Endothelial cell (in vitro differentiated cells): ENCODE measurements at places on chromosomes 3 and 15. TPM values are rescaled to one million over a fixed set of nuclear protein-coding genes. Genes with fewer than 3 reads are reported as not detected.

Gene SMCO1
- not detected for total RNA-seq

GRCh38 chr15:65337436-65338070, 33.1 kb downstream of the RNU5B-1 start:
- H3K27me3 ChIP-seq: peaks cover 23% of the 10 kb centered on the region
- peaks cover 24% of the 10 kb centered on the region for H3K36me3 ChIP-seq
- H3K27ac ChIP-seq: no peak overlapping the region

Gene MAP6D1
- total RNA-seq: 0.90 TPM

Gene ESYT3
- not detected for total RNA-seq

Gene GHSR
- total RNA-seq: not detected

Gene PAQR5
- total RNA-seq: 0.15 TPM

Gene FRMD4B
- total RNA-seq: 102 TPM

- H3K27ac ChIP-seq: no peak overlapping the region
- peaks cover 28% of the 10 kb centered on the region for H3K4me1 ChIP-seq
- H3K27me3 ChIP-seq: no peaks in the 10 kb centered on the region
- no peak overlapping the region for H3K4me3 ChIP-seq
- peaks cover 10% of the 10 kb centered on the region for H3K36me3 ChIP-seq
These were observed 57.7 kb downstream of the PRTG start for GRCh38 chr15:55685286-55685685.

Gene ILDR1
- total RNA-seq: not detected

- no peaks in the 10 kb centered on the region for H3K36me3 ChIP-seq
- no peak overlapping the region for H3K27ac ChIP-seq
- peaks cover 8% of the 10 kb centered on the region for H3K4me1 ChIP-seq
- no peak for DNase-seq
These were observed 50.8 kb downstream of the SLC12A8 start for GRCh38 chr3:125161607-125162219.

DNA sequence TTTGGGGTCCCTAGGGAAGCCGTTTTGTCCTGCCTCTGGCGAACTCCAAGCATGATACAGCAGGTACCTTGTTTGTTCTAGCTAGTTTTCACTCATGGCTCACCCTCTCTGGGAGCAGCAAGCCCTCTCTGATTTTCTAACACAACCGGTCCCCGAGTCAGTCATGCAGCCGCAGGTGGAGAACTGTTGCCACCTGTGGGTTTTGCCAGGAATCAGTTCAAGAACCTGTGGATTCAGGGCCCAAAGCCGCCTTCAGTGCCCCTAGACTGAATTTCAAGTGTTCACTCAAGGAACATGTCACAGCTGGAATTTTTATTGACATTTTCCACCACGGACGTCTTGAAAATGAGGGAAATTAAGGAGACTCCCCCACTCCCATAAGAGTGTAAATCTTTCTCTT, 13.3 kb upstream of the LRRK1 start:
- H3K36me3 ChIP-seq: peaks cover 4% of the 10 kb centered on the region
- H3K27me3 ChIP-seq: peaks cover 1% of the 10 kb centered on the region
- DNase-seq: no peak
- H3K4me1 ChIP-seq: peaks cover 4% of the 10 kb centered on the region

Gene DNASE1L3
- 1.6 TPM for total RNA-seq

DNA sequence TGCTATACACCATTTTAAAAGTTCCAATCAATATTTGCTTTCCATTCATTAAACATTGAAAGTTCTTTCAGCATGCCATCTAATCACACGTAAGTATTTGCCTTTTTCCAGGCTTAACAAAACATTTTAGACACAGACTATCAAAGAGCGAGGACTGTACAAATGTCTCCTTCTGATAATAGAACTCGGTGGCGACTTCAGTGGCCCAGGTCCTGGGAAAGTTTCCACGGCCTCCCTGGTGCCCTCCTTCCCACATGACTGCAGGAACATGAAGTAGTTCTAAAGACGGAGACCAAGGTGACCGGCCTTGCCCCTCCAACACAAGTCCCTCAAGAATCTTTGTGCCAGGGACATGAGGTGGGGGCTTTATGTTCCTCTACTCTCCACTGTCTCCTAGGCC, 174.6 kb upstream of the KBTBD8 start:
- H3K4me3 ChIP-seq: no peak overlapping the region
- no peak for DNase-seq
- H3K27ac ChIP-seq: no peak overlapping the region
- no peaks in the 10 kb centered on the region for H3K36me3 ChIP-seq

Gene IL12A
- 0.67 TPM for total RNA-seq

GRCh38 chr3:151011427-151011826, 38.9 kb upstream of the CLRN1 start:
- H3K27ac ChIP-seq: no peak overlapping the region
- H3K36me3 ChIP-seq: no peaks in the 10 kb centered on the region
- H3K4me1 ChIP-seq: no peaks in the 10 kb centered on the region
- H3K4me3 ChIP-seq: no peak overlapping the region

Gene PDCD6IP
- 218 TPM for total RNA-seq

DNA sequence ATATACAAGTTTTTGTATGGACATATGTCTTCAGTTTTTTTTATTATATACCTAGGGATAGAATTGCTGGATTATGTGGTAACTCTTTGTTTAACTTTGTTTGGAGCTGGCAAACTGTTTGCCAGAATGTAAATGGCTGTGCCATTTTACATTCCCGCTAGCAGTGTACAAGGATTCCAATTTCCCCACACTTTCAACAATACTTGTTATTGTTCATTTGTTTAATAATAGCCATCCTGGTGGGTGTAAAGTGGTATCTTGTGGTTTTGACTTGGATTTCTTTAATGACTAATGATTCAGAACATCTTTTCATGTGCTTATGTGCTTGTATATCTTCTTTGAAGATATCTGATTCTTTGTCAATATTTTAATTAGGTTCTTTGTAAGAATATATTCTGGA, 64.4 kb downstream of the ZNF609 start:
- H3K4me1 ChIP-seq: peaks cover 23% of the 10 kb centered on the region
- H3K4me3 ChIP-seq: no peak overlapping the region
- H3K27me3 ChIP-seq: peaks cover 1% of the 10 kb centered on the region
- no peak for DNase-seq
- H3K27ac ChIP-seq: no peak overlapping the region

Gene ADAMTS9
- 261 TPM for total RNA-seq

Gene FXR1
- total RNA-seq: 219 TPM

- no peak overlapping the region for H3K4me3 ChIP-seq
- H3K27me3 ChIP-seq: peaks cover 9% of the 10 kb centered on the region
- no peak for DNase-seq
- H3K36me3 ChIP-seq: no peaks in the 10 kb centered on the region
These were observed 30.8 kb downstream of the LIPC start for GRCh38 chr15:58462547-58462946.

- peaks cover 10% of the 10 kb centered on the region for H3K4me1 ChIP-seq
- H3K27me3 ChIP-seq: peaks cover 4% of the 10 kb centered on the region
- H3K4me3 ChIP-seq: no peak overlapping the region
- no peak for DNase-seq
These were observed 6.2 kb downstream of the GRK7 start for GRCh38 chr3:141769221-141769894.

Gene PLSCR5
- total RNA-seq: not detected

Gene NRROS
- 18.6 TPM for total RNA-seq

- no peak for DNase-seq
- no peak overlapping the region for H3K4me3 ChIP-seq
- no peaks in the 10 kb centered on the region for H3K36me3 ChIP-seq
These were observed 150.5 kb downstream of the MECOM start for GRCh38 chr3:169512991-169513390.

GRCh38 chr3:37402351-37402750, 228.0 kb upstream of the LRRFIP2 start:
- H3K4me3 ChIP-seq: no peak overlapping the region
- H3K27ac ChIP-seq: no peak overlapping the region
- H3K36me3 ChIP-seq: peaks cover under 1% of the 10 kb centered on the region
- H3K4me1 ChIP-seq: peaks cover 14% of the 10 kb centered on the region
- no peaks in the 10 kb centered on the region for H3K27me3 ChIP-seq

- no peaks in the 10 kb centered on the region for H3K36me3 ChIP-seq
- no peak overlapping the region for H3K4me3 ChIP-seq
- H3K4me1 ChIP-seq: no peaks in the 10 kb centered on the region
- H3K27ac ChIP-seq: no peak overlapping the region
- DNase-seq: no peak
These were observed 382.8 kb upstream of the CFAP20DC start for GRCh38 chr3:59432665-59433064.

DNA sequence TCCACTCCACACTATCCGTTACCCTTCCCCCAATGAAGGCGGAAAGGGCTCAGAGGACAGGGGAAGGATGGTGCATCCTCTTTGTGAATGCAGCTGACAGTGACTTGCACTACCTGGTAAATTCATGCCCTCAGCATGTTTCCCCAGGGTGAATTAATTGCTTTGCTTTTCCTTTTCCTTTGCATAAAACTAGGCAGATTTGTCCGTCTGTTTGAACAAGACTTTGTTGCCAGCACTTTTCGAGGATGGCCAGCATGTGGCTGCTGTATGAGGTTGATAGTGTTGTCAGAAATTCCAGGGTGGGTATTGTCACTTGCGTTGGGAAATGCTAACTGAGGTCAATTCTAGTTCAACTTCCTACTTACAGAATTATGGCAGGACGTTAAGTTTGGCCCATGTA, 79.0 kb upstream of the RARB start:
- DNase-seq: no peak
- no peak overlapping the region for H3K4me3 ChIP-seq
- H3K27ac ChIP-seq: no peak overlapping the region
- peaks cover 20% of the 10 kb centered on the region for H3K4me1 ChIP-seq
- H3K36me3 ChIP-seq: no peaks in the 10 kb centered on the region

GRCh38 chr3:160464321-160464720, 14.7 kb upstream of the TRIM59 start:
- peaks cover 6% of the 10 kb centered on the region for H3K27me3 ChIP-seq
- H3K36me3 ChIP-seq: peaks cover 4% of the 10 kb centered on the region
- no peak overlapping the region for H3K27ac ChIP-seq
- DNase-seq: no peak
- no peak overlapping the region for H3K4me3 ChIP-seq

Gene REC114
- total RNA-seq: not detected

GRCh38 chr15:75647370-75648155, at the start of gene SNX33:
SNX33 (plus strand) TSS chr15:75647912; CDS start chr15:75649103, 1,191 bp downstream.
- H3K4me3 ChIP-seq: peak within 1 kb of the TSS; percentile 95
- H3K4me1 ChIP-seq: peaks cover 49% of the 10 kb centered on the region
- peaks cover 12% of the 10 kb centered on the region for H3K36me3 ChIP-seq
- peak; percentile 70 for DNase-seq
- peak within 1 kb of the TSS; percentile 70 for H3K27ac ChIP-seq
- peaks cover 27% of the 10 kb centered on the region for H3K27me3 ChIP-seq

DNA sequence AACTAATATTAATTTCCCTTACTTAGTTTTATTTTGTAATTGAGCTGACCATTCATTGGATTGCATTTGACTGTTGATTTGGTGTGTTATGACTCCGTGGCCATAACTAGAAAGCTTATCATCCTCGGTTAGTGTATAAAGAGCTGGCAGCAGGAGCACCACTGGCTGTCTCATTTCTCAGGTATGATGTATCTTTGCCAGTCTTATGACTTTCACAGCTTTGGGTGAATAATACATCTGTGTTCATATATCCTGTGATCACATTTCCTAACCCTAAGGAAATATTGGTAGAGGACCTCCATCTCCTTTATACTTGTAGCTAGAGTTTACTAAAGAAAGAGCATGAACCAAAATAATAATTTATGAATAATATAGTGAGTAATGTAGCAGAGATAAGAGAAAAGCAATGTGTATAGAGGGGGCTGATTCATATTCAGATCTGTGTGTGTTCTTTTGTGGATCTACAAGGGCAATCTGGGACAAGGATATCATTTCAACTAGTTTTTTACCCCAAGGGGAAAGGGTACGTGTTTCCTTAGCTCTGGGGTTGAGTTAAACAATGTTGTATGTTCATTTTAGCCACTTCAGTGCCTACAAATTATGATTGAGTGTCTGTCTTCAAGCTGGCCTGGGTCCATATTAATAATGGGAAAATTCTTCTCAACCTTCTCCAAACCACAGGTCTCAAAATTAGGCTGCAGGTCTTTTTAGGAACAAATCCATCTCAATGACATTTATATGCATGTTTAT, 901.7 kb downstream of the NTRK3 start:
- H3K4me1 ChIP-seq: peaks cover 3% of the 10 kb centered on the region
- no peaks in the 10 kb centered on the region for H3K36me3 ChIP-seq
- H3K27me3 ChIP-seq: no peaks in the 10 kb centered on the region
- H3K4me3 ChIP-seq: no peak overlapping the region
- no peak overlapping the region for H3K27ac ChIP-seq
- no peak for DNase-seq

GRCh38 chr3:122298239-122298638, 26.8 kb upstream of the CSTA start:
- DNase-seq: no peak
- H3K27ac ChIP-seq: no peak overlapping the region
- H3K36me3 ChIP-seq: no peaks in the 10 kb centered on the region
- no peaks in the 10 kb centered on the region for H3K27me3 ChIP-seq

GRCh38 chr15:52732551-52732950, 53.4 kb upstream of the ATOSA start:
- H3K4me3 ChIP-seq: no peak overlapping the region
- no peak overlapping the region for H3K27ac ChIP-seq
- peaks cover 18% of the 10 kb centered on the region for H3K4me1 ChIP-seq
- no peak for DNase-seq

- peak; percentile 21 for DNase-seq
- H3K36me3 ChIP-seq: peaks cover 21% of the 10 kb centered on the region
- peaks cover 24% of the 10 kb centered on the region for H3K27me3 ChIP-seq
- H3K4me1 ChIP-seq: peaks cover 5% of the 10 kb centered on the region
These were observed 45.6 kb downstream of the DLEC1 start for GRCh38 chr3:38084334-38085310.

Gene GOLGA8J
- total RNA-seq: not detected

Gene RHCG
- total RNA-seq: not detected

Gene HTR3C
- not detected for total RNA-seq

DNA sequence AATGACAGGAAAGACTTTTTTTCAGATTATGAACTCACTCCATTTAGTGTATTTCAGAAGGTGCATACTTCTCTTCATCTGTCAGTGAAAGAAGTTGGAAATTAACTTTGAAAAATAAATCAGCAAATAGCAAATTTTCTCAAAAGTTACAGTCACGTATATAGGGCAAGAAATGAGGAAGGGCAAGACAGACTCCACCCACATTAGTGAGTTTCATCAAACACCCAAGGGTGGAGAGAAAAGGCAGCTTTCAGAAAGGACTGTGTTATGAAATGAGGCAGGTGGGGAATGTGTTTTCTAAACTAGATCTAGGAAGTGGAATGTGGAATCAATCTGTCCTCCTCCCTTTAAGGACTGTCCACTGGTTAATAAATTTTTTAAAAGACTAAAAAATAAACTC, 2.9 kb downstream of the SLC22A13 start:
- H3K27ac ChIP-seq: peak overlapping the region; percentile 2
- H3K36me3 ChIP-seq: peaks cover 13% of the 10 kb centered on the region
- no peak for DNase-seq
- H3K4me1 ChIP-seq: peaks cover 31% of the 10 kb centered on the region
- H3K4me3 ChIP-seq: no peak overlapping the region

Gene B2M
- 546 TPM for total RNA-seq

Gene MUC13
- not detected for total RNA-seq

Gene RTP1
- not detected for total RNA-seq
